Colonic mucosa (tissue), 4 donors: ENCODE measurements at places on chromosomes 3 and 15.

DNA sequence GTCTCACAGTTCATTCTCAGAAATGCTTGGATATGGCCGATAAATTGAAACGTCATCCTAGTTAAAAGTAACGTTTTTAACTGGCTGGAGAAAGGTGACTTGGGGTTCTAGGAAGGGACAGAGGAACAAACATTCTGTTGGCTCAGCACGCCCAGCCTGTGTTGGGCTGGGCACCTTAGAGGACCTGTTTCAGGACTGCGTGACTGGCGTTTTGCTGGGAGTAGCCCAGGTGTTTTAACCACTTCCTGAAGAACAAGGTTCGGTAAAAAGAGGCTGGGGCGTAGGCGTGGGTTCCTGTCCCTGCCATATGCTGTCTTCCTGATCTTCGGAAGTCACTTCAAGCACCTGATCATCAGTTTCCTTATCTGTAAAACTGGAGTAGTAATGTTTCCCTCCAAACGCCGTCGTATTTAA lies 1.1 kb upstream of the TLNRD1 start:
- DNase-seq, result peak; percentile 86

- no peak for DNase-seq
Measured at GRCh38 chr15:85689729-85690128, 105.0 kb downstream of the KLHL25 start.

DNA sequence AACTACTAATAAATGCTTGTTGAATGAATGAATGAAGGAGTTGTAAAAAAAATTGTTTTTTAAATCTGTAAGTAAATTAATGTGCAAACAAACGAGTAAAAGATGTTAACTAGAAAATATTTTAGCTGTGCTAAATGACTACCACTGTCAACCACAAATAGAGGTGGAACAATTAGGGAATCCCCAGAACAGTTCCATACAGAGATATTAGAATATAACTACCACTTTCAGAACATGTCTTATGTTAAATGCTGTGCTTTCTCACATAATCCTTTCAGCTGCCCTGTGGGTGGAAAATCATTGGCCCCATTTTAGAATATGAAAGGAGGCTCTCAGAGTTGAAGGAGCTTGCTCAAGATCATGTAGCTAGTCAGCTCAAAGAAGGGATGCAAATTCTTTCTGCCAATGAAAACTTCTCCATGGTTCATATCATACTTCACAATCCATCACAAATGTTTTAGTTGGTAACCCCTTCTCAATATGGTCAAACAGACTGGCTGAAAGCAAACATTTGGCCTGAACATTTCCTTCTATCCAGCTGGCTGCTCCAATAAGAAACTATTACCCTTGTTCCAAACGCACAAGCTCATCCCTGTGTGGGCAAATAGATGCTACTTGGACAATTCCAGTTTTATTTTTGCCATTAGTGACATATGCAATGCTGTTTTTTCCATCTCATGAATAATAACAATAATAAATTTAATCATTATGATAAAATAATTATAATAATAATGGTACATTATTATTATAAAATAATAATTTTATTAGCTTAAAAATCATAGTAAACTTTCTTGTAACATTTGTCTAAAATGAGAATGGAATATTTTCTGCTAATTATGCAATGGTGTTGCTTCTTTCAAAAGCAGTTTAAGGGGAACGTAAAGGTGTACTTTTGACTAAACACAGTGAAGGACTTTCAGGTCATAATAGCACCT lies 290.4 kb upstream of the STT3B start:
- DNase-seq, result no peak

DNA sequence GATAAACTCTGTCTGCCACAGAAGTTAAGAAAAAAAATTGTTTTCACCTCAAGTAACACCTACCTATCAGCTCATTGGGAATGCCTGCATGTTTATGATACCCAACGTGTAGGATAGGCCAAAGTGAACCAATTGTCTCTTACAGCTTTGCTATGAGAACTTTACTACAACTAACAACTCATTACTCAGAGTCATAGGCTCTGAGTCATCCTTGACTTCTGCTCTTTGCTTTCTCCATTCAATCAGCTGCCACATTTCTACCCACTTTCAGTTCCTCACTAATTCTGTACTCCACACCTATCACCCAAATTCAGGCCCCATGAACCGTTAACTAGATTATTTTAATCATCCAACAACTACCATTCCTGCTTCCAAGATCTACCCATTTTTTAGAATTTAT lies 843.9 kb downstream of the TUSC7 start:
- no peak for DNase-seq
